T follicular helper cell (primary cell): ENCODE measurements at places on chromosomes 3 and 15.

DNA sequence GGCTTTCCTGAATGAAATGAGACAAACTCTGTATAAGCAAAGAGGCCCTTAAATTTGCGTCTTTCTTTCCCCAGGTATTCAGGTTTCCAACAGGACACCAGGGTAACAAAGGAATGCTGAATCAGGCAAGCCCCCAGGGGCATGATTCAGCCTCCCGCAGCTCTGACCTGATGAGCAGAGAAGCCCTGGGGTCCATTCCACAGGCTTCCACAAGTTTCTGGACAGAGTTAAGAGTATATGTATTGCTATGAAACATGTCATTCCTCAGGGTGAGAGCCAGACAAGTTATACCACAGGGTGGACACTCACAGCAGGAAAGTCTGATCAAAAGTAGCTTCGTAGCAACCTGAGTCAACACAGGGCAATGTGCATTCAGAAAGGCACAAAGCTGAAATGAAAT lies 68.1 kb upstream of the CTNNB1 start:
- DNase-seq = no peak

DNA sequence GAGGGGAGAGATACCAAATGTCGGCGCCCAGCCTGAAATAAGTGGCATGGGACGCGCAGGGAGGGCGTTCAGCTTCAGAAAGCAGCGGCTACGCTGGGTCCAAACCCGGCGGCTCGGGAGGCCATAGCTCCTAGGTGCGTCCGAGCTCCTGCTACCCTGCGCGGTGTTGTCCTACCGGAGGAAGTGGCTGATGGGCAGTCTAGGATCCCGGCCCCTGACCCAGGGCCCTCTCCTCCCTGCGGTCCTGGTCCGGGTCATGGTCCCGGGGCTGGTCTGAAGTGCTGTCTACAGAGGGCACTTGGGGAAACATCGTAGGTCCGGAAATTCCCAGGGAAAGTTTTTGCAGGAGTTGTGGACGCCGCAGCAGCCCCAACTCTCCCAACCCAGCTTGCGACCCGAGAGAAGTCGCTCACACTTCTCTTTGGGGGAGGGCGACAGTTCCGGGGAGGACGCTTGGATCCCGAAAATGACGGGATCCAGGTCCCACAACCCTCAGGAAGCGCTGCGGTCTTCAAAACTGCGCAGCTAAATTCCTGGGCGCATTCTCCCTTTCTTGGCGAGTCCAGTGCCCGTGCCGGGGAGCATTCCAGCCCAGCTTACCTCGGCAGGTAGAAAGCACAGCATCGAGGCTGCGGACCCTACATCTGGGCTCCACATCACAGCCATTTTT lies 9.1 kb upstream of the FOXB1 start:
- no peak for DNase-seq

DNA sequence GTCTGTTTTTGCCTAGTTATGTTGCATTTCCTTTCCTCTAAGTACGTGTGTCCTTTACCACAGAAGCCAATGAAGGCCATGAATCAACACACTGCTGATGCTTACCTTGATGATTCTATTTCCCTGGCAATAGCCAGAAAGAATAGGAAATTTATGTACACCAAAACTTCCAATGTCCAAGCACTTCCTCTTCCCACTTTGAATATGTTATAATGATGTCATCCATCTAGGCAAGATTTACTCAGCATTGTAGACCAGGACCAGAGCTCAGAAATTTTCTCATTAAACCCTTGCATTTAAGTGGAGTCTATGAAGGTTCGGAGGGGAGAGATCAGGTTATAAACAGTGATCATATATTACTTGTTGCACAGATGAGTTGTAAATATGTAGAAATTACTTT lies 126.0 kb downstream of the THRB start:
- no peak for DNase-seq

DNA sequence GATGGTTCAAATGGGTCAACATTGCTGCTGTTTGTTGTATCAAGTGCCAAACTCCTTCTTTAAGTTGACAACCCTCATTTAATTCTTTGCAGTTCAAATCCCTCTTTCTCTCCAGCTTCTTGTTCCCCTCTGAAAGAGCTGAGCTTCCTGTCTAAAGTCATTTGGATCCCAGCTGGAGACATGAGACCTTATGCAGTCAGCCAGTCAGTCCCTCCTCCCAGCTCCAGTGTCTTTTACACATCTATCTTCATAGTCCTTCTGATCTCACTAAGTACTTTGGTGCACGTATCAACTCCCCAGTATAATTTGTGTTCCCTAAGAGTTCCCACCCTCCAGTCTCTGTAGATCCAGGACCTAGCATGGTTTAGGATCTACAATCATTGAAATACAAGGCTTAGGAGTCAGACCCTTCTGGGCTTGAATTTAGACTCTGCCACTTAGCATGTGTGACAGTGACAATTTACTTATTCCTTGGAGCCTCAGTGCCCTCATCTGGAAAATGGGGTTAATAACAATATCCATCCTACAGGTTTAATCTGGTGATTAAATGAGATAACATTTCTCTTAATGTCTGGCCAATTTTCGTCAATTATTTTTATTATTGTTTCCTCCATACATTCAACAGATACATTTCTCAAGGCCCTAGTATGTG lies 102.8 kb upstream of the SEMA6D start:
- no peak for DNase-seq

GRCh38 chr3:195259154-195259474 lies 11.8 kb downstream of the XXYLT1 start:
- DNase-seq = no peak

DNA sequence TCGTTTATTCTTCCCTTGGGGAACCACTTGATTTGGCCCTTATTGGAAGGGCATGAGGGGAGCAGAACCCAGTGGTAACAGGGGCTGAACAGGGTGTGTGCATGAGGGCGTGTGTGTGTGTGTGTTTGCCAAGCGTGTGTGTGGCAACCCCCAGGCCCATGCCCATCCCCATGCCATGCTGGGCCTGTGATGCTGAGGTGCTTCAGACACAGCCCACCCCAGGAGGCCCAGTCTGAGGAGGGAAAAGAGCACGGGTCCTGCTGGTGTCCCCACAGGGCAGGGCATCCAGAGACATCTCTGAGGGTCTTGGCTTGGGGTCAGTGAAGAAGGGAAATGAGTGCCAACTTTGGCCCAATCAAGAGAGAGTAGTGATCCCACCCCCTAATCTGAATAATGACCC lies 71.6 kb downstream of the RASGRF1 start:
- no peak for DNase-seq

GRCh38 chr15:35410775-35411174 lies 135.2 kb downstream of the DPH6 start:
- DNase-seq = no peak

- no peak for DNase-seq
These were observed 1.6 kb upstream of the KLF13 start for GRCh38 chr15:31324806-31325594.

- no peak for DNase-seq
These were observed 51.0 kb upstream of the PLXND1 start for GRCh38 chr3:129657261-129658046.

DNA sequence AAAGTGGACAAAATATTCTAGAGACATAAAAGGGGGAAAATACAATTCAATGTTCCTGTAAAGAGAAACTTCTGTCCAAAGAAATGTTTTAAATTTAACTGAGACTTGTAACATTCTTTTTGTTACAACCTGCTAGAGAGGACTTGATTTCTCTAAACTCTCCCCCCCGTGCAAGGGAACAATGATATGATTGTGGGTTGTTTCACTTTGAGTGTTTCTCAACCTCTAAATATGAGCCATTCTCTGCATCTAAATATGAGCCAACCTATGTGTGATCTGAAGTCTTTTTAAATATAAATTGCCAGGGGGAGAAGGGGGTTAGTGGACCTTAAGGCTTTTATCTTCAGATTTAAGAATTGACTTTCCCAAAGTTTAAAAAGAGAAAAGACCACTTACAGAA lies 14.6 kb downstream of the ZNF860 start:
- no peak for DNase-seq

GRCh38 chr15:63605816-63606215 lies 8.6 kb downstream of the FBXL22 start:
- DNase-seq = no peak

DNA sequence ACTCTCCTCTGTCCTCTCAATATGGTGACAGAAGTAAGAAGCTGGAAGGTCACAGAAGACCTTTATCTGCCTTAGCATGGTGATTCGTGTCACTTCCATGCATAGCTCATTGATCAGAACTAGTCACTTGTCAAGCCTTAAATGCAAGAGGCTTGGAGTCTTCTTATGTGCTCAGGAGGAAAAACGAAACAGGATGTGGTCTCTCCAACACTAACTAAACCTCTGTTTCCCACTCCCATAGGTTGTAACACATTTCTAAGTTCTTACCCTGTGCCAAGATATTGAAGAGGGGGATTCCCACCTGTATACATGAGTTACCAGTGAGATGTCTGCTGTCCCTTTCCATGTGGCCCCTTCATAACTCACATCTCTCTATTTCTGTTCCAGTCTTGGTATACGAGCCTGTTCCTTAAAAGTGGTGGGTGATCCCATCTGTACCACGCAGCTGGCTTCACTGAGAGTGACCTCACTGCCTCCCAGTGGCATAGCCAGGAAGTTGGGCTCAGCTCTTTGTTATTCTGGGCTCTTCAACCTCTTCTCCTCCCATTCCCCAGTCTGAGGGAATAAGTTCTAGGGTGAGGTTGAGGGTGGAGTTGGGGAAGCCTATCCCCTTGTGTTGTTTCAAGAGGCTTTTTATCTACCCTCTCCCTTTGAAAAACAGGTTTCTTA lies 203.2 kb upstream of the PPP2R3A start:
- no peak for DNase-seq

DNA sequence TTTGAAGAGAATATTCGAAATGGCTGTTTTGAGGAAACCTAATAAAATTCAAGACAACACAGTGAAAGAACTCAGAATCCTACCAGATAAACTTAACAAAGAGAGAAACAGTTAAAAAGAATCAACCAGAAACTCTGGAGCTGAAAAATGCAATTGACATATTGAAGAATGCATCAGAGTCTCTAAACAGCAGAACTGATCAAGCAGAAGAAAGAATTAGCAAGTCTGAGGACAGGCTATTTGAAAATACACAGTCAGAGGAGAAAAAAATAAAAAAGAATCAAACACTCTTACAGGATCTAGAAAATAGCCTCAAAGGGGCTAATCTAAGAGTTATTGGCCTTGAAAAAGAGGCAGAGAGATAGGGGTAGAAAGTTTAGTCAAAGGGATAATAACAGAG lies 13.5 kb downstream of the C3orf33 start:
- DNase-seq = no peak

DNA sequence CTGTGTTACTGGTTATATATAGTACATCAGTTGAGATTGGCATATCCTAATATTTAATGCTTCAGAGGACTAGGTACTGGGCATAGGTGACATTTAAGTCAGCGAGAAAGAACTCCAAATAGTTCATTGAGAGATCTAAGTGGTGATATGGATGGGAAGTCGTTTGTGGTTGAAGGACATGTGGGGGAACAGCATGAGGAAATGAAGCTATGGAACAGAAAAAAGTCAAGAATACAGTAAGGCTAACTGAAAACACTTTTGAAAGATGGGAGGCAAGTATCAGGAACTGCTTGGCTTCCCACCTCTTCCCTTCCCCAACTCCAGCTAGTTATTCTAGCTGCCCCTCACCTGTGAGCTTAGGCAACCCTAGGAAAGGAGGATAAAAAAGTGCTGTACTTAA lies 3.7 kb upstream of the MYO5A start:
- no peak for DNase-seq

DNA sequence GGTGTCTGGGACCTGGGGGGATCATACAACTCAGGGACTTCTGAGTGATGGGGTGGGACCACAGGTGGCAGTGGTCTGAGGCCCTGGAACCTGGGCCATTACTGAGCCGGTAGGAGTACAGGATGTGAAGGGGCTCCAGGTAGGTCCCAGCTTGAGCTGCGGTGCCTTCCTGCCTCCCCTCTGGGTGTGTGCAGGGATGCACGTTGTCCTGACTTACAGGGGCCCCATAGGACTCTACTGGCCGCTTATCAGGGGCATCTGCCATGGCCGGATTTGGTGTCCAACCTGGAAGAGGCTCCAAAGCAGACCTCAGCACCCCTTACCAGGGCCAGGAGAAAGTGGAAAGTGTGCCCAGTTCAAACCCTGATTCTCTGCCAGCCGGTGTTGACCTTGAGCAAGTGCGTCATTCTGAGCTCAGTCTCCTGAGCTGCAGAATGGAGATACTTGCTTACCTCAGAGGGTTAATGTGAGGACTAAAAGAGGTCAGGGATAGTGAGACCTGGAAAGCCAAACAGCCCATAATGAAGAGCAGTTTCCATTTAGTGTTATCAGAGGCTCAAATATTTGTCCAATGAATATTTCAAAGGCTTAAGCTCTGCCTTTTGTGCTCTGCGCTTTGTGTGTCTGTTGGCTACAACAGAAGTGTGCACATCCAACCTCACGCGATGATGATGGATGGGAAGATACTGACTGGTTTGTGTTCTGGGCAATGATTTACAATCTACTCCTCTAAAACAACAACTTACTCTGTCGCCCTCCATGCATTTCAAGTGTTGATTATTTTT lies 35.4 kb upstream of the ESYT3 start:
- no peak for DNase-seq

GRCh38 chr3:44442596-44443309 lies 34.7 kb downstream of the ZNF445 start:
- no peak for DNase-seq
